ENCODE measurements at places on chromosomes 5 and 9.
A peak's percentile ranks its signal among the peaks of the same experiment; 100 is the strongest.

DNA sequence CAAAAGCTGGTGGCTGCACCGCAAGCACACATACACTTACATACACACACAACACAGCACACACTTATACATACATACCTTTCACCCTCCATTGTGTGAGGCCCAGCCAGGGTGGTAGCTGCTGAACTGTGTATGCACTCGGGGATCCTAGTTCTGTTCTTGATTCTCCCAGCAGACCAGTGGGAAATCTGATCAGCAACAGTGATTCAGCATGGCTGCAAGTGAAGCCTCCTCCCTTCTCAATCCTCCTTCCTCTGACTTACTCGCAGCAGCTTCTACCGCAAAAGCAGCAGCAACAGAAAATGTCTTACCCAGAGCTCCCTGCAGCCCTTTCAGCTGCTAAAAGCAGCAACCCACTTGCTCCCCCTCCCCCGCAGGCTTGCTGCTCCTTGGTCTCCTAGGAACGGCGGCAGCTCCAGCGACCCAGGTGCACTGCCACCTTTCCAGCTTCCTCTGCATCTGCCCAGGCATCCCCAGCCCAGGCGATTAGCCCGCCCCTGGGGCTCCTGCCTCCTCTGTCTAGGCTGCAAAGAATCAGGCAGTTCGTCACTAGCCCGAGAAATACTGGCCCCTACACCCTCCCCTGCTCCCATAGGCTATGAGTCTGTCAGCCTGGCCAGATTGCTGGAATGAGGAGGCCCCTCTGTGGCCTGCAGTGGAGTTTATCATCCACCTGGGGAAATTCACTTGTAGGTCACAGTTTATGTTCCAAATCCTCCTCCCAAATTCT is at the start of gene KLHL3:
TSS of gene KLHL3 (minus strand) at position 535 of the 730 bp plus-strand sequence. CDS start at position 92, 443 bp downstream.
- DNase-seq = no peak

GRCh38 chr9:130039528-130040147 is 3.4 kb downstream of the FNBP1 start:
- DNase-seq = no peak

- DNase-seq = no peak
Measured at GRCh38 chr5:59328709-59329296, 564.7 kb downstream of the PDE4D start.

DNA sequence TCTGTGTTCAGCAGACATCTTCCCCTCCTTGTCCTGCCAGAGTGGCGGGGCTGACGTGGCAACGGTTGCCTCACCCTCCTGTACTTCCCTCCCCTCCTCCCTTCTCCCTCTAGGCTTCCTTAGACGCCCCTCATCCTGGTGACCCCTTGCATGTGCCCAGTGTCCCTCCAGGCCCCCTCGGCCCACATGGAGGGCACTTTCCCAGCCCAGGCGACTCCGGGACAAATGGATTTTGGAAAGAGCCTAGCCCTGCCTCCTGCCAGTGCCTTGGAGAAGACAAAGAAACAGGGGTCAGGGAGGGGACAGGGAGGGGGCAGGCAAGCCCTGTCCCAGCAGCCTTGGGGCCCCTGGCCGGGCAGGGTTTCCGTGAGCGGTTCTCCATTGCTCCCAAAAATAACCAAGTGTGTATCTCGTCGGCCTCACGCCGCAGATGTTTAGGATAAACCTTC is 38.3 kb upstream of the NEURL1B start:
- no peak for DNase-seq

- no peak for DNase-seq
Measured at GRCh38 chr9:21314152-21314551, 9.0 kb upstream of the IFNA5 start.

DNA sequence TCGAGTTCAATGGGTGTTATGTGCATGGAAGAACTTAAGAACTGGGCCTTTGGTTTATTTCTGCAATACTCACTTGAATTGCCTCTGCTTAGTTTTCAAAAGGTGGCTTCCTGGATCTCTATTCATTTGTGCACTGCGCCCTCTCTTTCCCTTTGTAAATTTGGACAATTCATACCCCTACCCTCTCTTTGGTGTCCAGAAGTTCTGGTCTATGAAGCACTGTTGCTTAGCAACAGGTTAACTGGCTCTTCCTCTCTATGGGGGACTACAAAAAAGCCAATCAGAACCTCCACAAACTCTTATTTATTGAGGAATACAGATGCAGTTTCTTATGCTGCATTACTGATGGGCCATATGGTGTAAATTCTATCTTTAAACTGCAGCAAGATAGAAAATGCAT is 13.5 kb upstream of the FAM120A start:
- DNase-seq = no peak

- no peak for DNase-seq
Measured at GRCh38 chr5:94853120-94853519, 234.7 kb downstream of the SLF1 start.

DNA sequence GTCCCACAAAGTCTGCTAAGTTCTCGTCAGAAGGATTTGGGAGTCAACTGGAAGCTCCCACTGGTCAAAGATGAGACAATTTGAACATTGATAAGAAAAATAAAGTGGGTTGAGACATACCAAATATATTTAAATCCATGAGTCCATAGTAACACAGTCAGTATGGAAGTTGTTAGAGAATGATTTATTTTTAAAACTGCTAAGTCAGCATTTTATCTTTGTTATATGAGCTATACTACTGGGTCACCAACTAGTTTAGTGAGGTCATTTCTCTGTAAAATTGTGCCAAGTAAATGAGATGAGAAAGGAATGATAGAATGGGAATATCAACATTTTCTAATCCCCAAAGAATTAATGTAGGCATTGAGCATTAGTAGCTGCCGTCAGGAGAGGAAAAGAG is 60.2 kb downstream of the UHRF2 start:
- no peak for DNase-seq

- no peak for DNase-seq
Measured at GRCh38 chr5:150522504-150523414, 14.8 kb downstream of the NDST1 start.

DNA sequence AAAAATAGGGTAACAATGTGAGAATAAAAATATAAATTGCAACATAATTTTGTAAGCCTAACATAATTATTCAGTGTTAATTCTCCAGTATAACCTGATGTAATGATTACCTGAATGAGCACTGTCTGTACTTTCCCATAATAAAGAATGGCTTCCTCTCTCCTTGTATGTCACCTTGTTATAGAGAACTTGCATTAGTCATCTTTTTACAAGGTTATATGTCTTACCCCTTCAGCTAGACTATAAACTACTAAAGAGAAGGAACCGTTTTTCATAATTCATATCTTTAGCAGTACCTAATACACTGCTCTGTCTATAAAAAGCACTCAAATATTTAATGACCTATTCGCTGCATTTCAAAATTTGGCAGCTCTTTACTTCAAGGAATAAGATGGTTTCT is 19.8 kb downstream of the STRBP start:
- DNase-seq = no peak

- peak; percentile 39 for DNase-seq
Measured at GRCh38 chr5:112979723-112980122, 3.1 kb downstream of the DCP2 start.

DNA sequence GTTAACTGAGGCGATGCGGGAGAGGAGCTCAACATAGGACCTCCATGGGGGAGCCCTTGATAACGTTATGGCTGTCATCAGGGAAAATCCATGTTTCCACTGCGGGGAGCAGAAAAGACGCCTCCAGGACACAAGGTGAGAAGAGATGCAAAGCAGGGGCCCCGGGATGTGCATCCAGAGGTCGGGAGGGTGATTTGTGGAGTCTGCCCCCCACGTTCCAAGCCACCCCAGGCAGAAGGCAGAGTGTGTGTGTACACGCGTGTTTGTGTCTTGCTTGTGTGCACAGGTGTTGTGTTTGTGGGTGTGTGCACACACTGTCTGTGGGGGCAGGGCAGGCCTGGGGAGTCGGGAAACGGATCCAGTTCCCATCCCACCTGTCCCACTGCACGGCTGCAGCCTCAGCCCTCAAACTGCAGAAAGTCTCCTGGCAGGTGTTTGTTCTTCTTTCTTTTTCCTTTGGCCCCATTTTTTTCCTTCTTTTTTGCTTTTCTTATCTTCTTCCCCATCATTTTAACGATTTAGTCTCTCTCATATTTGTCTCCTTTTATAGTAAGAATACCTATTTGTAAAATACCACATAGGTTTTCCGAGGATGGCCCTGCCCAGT is 17.4 kb upstream of the PLEKHG4B start:
- no peak for DNase-seq

GRCh38 chr5:114940709-114941108 is 229.0 kb downstream of the TRIM36 start:
- DNase-seq = no peak

- DNase-seq = peak; percentile 1
Measured at GRCh38 chr5:124007675-124008398, 495.9 kb downstream of the CSNK1G3 start.

DNA sequence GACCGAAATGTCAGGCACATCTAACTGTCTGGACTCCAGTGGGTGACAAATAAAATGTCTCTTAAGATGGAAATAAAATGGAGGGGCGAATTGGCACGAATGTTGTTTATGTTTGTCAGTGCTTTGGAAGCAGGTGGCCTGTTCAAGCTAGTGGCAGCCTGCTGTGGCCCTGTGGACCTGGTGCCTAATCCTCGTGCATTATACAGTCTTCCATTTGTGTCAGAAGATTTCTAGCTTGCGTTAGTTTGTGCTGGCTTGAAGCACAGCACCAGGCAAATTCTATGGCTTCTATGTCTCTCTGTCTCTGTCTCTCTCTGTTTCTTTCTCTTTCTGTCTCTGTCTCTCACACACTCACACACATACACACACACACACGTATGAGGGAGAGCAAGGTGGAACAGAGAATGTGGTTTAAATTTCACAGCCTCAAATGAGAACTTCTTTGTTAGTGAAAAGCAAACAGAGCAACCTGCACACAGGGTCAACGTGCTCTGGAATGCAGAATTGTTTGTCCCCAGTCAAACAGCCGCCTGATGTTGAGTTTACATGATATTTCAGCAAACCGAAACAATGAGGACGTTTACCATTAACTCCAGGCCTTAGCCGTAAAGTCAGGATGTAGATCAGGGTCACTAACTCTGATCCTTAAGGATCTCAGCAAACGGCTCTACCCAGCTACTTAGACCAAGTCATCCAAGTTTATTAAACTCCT is 39.0 kb upstream of the CD180 start:
- no peak for DNase-seq

- DNase-seq = no peak
Measured at GRCh38 chr5:52010454-52010853, 627.2 kb downstream of the ISL1 start.

DNA sequence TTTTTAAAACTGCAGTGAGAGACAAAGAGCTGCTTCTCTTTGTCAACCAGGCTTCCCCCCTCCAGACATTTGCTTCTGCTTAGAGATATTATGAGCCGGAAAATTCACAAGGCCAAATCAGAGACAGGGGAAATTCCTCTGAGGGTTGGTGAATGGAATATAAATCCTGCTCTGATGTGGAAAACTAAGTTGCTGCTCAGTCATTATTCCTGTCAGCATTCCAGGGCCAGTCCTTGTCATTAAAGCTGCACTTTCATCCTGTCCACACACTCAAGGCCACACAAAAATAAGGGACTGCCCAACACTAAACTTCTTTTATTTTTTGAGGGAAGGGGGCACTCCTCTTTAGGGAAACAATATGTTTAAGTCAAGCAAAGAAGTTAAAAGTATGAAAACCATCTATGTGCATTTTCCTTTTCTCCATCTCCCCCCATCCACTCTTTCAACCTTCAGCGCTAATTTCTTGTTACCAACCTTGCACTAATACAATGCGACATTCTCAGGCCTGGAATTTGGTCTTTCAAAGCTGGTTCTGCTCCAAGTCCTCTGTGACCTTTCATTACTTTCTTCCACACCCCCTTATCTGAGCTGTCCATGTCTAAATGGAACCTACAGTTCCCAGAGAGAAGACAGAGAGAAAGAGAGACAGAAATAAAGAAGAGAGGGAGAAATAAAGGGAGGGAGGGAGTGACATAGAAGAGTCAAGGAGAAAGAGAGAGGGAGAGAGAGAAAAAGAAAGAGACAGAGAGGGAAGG is 118.9 kb upstream of the S1PR3 start:
- DNase-seq = no peak

GRCh38 chr9:76415731-76416130 is 21.5 kb upstream of the RFK start:
- no peak for DNase-seq

- DNase-seq = no peak
Measured at GRCh38 chr9:89010526-89011111, 19.4 kb downstream of the S1PR3 start.

GRCh38 chr9:94643176-94643575 is 3.9 kb upstream of the FBP1 start:
- no peak for DNase-seq

DNA sequence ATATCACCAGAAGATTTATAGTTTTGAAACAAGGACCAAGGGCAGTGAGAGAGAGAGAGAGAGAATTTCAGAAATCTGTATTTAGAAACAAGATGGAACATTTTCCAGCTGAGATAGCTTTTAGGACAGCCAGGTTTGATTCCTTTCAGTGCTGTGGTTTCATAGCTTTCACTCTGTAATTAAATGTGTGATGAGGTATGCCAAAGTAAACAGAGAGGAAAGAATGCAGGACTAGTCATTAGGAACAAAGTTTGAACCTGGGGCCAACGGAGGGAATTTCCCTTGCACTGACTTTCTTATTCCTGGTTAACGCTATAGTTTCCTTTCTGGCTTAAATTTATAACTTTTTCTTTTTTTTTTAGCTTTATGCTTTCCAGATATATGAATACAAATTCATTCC is 10.0 kb upstream of the CCL28 start:
- DNase-seq = no peak

- no peak for DNase-seq
Measured at GRCh38 chr9:34197756-34198711, 19.2 kb downstream of the UBAP1 start.

- no peak for DNase-seq
Measured at GRCh38 chr5:6106756-6107155, 271.6 kb downstream of the MED10 start.

DNA sequence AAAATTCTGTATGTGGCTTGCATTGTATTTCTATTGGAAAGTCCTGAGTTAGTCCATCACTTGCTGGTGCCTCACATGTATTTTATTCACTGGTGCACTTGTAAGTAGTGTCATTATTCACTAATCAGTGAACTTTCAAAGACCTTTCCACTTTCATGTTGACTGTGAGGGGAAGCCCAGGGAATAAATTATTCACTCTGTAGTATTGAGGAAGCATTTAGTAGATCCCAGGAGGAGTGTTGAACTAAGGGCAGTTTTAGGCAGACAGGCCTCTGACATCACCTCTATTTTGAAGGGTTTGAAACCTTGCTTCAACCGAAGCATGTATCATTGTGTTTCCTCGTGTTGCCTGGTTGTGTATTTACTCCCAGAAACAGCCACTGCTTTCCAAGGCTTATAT is 705.4 kb upstream of the RIOK2 start:
- DNase-seq = no peak

DNA sequence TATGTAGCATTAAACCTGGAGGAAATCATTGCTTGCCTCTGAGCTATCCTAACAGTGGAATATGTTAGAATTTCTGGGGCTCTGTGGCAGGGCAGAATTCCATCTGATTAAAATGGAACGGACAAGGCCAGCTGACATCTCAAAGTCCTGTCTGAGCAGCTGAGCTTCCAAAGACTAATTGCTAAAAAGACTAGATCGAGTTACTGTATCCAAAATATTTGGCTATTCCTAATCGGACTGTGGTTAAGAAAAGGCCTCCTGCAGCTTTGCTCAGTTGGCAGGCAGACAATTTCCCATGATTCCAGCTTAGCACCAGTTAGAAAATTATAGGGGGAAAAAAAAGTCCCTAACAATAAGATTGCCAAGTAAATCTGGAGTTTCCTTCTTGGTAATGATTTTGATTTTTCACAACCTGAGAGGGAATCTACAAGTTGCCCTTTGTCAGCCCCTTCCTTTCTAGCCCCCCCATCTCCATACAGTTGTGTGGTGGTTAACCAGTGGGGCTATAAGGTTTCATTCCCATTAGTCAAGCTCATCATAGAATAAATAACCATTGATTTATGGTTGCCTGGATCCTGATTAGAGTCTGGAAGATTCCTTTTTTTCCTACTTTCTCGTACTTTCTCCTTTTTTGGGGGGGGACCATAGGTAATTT is 26.4 kb downstream of the PTGR1 start:
- no peak for DNase-seq
